ENCODE measurements at places on chromosomes 6 and 20.

DNA sequence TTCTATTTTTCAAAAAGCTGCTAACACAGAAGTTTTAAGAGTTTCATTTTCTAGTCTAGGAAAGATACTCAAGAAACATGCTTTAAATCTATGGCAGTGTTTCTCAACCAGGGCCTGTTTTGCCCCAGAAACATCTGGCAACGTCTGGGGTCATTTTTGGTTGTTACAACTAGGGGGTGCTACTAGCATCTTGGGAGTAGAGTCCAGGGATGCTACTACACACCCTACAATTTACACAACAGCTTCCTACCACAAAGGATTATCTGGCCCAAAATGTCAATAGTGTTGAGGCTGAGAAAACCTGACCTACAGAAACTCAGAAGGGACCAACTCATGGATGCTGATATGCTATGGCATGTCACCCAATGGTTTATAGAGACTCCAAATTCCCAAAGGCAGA is 24.4 kb downstream of the SERAC1 start:
- DNase-seq = peak; percentile 19

DNA sequence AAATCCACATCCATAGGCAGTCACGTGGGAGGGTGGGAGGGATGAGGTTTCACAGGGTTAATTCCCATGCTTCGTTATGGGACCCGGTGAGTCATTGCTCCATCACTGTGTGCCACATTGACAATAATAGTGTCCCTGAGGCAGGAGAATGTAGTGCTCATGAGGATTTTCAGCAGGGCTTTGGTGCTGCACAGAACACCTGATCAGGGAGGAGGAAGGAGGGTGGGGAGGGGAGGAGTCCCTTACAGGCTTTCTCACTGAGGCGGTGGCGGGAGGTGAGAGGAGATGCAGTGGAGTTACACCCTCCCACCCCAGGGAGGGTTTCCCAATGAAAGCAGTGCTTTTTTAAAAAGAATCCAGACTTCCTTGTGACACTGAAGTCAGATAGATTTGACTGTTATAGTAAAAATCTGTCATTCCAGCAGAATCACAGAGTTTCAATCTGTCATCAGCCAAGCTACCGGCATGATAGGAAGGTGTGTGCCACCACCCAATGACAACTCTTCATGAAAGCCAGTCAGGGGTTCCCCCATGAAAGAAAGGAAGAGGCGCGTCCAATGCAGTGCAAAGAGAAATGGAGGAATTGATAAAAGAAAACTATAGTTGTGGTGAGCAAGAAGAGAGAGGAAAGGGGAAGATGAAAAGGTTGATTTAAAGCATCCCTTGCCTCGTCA is 144.8 kb downstream of the TBC1D7 start:
- no peak for DNase-seq

- DNase-seq = no peak
Measured at GRCh38 chr6:15503346-15503680, 159.5 kb downstream of the DTNBP1 start.

DNA sequence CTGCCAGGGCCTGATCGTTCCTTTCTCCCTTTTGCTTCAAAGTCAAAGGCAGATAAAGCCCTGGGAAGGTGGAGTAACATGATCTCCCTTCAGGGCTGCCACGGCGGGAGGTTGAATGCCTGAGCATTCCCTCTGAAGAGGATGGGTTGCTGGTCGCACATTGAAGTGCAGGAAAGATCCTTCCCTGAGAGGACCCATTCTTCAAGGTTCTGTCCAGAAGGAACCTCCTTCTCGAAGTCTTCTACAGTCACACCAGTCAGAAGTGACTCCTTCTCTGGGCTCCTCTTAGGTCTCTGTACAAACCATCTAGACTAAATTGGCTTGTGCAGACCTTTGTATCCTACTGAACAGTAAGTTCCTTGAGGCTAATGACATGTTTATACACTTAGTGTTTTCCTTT is 192.6 kb upstream of the VGLL2 start:
- no peak for DNase-seq

- no peak for DNase-seq
Measured at GRCh38 chr20:63023936-63024571, 17.3 kb upstream of the BHLHE23 start.

- no peak for DNase-seq
Measured at GRCh38 chr6:124688369-124688768, 273.9 kb upstream of the RNF217 start.

DNA sequence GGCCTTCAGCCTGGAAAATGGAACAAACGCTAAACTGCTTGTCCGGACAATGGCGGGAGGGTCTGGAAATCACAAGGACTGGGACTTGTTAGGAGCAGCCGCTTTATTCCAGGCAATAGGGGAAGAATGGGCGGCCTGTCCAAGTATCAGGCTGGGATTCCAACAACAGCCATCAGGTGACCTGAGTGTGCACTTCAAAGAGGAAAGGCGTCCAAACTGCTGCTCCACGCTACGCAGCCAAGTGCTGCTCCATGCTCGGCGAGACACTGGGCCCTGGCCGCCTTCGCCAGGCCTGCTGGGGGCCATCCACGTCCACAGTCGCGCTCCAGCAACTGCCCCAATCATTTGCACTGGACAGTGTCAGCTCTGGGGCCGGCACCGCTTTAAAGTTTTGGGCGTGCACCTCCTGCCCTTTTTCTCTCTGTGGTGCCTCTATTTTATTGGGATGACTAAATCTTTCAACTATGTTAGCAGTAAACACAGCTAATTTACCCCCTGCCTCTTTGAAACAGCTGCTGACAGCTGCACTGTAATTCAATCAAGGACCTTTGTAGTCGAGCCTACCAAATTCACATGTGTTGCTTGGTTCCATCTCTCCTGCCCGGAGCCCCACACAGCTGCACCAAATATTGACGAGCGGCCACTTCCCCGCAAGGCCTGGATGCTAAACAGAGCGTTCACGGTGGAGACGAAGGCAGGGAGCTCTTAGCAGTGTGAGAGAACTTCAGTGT is 98.3 kb downstream of the BMP7 start:
- no peak for DNase-seq

DNA sequence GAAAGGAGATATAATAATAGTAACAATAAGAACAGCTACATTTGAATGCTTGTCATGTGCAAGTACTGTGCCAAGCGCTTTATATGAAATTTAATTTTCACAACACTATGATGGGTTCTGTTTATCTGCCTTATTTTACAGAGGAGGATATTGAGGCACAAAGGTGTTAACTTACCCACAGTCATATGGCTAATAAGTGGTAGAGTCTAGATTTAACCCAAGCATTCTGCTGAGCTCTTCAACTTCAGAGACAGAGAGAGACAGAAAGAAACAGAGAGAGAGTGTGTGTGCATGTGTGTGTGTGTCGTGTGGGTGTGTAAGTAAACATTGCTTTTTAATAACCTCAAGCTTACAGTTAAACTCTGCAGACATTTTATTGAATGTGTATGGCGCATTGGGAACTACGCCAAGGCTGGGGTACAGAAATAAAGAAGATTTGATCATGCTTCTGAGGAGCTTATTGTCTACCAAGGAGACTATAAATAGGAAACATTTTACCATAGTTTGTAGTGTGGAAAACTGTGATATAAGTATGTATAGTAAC is 12.9 kb downstream of the TBPL1 start:
- no peak for DNase-seq

GRCh38 chr6:94751641-94752329 is 825.5 kb upstream of the MANEA start:
- DNase-seq = peak; percentile 19

GRCh38 chr6:121516331-121516730 is 80.9 kb downstream of the GJA1 start:
- DNase-seq = peak; percentile 36
